ENCODE measurements at places on chromosomes 13 and 19.

GRCh38 chr13:30997697-30998096, 65.2 kb downstream of the TEX26 start:
- DNase-seq = no peak

DNA sequence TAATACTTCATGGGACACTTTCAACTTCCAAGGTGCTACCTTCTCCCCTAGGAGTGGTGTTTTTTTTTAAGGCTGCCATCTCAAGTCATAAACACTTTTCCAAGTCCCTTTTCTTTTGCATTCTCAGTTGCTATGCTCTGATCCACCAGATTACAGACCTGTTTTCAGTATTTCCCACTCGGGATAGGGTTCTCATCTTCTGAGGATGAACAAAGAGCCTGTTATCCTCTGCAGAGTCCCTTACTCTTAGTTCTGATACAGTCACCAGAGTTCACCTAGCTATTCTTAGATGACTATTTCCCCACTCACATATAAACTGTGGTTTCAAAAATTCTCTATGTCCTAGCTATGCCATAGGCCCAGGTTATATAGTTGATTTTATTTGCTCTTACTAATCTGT, 15.9 kb downstream of the ZDHHC20 start:
- DNase-seq = no peak

DNA sequence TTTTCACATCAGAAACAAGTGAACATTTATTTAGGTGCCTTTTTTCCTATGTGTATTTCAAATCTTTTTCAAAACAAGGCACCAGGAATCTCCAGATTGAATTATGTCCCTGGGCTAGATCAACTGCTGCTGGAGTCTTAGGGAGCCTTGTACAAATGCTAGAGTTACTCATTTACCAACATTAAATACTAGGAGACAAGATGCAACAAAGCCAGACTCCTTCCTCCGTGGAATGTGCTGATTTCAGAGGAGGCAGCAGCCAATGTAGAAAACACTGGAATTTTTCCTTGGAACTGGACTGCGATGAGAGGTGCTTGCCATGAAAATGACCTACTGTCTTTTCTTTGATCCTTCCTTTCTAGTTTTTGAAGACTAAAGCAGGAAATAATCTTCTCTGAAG, 1514.7 kb upstream of the MIR17HG start:
- no peak for DNase-seq

GRCh38 chr13:113410472-113411201, 42.7 kb downstream of the ADPRHL1 start:
- no peak for DNase-seq

- no peak for DNase-seq
Observed at GRCh38 chr13:29733147-29733611, 117.2 kb downstream of the UBL3 start.

DNA sequence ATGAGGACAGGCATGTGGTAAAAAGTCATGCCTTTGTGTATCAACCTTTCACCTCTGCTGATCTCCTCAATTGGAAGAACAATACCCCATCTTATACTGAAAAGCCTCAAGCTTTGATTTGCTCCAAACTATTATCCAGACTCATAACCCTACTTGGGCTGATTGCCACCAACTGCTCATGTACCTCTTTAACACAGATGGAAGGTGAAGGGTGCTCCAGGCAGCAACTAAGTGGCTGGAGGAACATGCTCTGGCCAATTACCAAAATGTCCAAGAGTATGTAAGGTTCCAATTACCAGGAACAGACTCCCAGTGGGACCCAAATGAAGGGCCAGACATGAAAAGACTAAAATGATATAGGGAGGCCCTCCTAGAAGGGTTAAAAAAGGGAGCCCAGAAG, 78.3 kb downstream of the ZNF486 start:
- DNase-seq = no peak

- DNase-seq = no peak
Observed at GRCh38 chr19:38013913-38014580, 107.0 kb downstream of the SIPA1L3 start.

GRCh38 chr13:22776394-22777186, 404.2 kb upstream of the SGCG start:
- DNase-seq = no peak

DNA sequence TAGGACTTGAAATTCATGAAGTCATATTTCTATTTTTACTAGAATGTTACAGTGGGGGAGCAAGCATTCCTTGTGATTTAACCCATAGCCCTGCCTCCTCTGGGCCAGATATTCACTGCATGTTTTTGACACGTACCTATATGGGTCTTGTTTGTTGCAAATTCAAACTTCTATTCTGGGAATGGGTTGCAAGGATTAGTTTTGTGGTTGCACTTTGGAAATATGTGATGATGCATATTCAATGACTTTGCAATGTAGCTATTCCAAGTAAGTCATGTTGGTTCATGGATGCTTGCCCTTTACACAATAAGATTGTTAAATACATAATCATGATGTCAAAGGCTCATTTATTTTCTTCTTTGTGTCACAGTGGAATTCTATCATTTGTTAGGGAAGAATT, 440.8 kb downstream of the TDRD3 start:
- no peak for DNase-seq

GRCh38 chr19:16045171-16045570, 31.1 kb upstream of the TPM4 start:
- no peak for DNase-seq

DNA sequence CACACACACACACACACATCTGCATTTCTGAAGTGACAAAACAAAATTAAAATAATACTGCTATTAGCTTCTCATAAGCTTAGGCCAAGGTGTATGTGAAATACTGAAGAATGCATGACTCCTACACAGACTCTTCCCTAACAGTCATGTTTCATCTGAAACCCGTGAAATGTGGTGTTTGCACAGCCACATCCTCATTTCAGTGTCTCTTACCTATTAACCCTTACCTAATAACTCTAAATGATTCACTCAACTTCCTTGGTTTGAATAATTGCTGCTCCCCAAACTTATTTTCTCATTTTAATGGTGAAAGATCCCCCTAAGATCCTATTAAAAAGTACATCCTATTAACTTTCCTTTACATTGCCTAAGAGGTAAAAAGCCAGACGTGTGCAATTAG, 117.6 kb downstream of the MIPEP start:
- DNase-seq = no peak

Measured in DMS 273 treated with DMSO at 0.1 percent for 48 hours (cell line).